Large intestine (tissue), 12 donors: ENCODE measurements at places on chromosomes 6 and 20. TPM values are rescaled to one million over a fixed set of nuclear protein-coding genes. Genes with fewer than 3 reads are reported as not detected.

DNA sequence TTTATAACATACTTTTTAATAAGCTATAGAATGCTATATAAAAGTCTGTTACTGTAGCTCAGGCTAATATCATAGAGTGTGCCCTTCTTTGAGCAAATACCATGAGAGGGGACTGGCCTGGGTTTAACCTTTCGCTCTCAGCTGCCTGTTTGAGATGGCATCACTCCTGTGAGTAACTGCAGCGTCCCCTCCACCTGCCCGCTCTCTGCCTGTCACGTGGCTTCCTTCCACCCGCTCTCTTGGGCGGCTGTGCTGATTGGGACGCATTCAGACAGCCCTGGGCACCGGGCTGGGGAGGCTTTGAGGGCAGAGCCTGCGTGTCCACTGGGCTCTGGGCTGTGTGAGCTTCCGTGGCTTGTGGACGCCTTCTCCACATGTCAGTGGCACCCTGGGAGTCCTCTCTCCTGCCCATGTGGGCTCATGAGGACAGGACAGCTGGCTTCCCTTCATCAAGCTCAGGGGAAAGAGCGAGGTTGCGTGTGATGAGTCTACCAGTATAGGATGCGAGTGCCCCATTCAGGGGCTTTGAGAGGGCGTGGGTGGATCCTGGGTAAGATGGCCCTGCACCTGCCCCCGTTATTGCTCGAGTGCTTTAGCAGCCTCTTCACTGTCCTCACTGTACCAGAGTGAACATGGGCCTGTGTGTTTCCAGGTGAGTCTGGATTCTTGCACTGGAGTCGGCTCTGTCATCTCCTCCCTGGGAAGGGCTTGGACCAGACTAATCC lies 10.7 kb upstream of the C20orf204 start:
- DNase-seq = no peak

DNA sequence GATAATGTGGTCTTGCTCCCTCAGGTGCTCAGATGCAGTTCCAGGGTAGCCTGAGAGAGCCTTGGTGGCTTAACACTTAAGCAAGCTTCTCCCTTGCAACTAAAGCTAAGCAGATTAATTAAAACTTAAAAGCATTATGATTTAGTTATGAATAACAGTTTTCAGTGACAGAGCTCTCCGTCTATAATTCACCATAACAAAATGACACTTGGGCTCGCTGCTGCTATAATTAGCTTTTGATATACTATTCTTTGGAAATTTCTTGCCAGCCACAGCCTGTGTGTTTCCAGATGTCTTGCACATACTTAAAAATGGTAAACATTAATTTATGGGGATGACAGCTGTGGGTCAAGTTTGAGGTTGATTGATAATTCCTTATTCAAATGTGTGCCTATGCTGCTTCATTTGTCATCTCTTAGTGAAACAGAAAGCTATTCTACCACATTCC lies 380.5 kb downstream of the TFAP2B start:
- no peak for DNase-seq

DNA sequence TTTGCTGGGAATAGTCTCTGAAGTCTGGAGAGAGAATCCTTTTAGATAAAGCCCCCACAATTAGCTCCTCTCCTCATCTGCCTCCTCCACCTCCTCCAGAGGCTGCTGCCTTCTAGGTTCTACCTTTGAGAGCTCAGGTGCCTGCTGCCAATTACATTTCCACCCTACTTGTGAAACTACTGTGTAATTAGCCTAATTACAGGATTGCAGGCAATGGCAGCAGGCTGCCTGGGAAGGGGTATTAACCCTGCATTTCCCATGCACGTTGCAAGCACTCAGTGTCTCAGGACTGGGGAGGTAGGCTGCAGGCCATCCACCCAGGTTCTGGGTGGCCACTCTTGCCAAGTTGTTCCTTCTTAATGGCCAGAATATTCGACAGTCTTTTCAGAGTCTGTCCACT lies 215.6 kb upstream of the ZNF217 start:
- DNase-seq = no peak

- DNase-seq = no peak
Observed at GRCh38 chr6:1089859-1090258, 222.0 kb upstream of the FOXQ1 start.

- DNase-seq = no peak
Observed at GRCh38 chr6:160692369-160692959, 9.6 kb upstream of the PLG start.

- DNase-seq = no peak
Observed at GRCh38 chr20:34030456-34030855, 36.7 kb downstream of the RALY start.

DNA sequence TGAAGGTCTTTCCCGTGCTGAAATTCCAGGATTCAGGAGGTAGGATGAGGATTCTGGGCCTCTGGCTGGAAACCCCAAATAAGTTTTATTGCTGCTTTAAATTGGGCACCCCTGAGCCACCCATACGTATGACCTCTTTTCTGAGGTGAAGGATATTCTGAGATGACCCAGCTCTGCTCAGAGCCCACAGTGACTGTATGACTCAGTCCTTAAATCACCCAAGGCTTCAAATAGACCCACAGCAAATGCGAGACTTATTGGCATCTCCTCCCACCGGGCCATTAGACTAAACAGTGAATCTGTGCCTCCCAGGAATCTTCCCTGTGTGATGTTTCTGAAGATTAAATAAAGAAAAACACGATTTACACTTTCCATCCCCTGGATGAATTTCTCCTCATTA lies 9.5 kb downstream of the SIRPG start:
- DNase-seq = no peak

VGLL2 gene
- 0.25 TPM for polyA plus RNA-seq

HNF4A gene
- 259 TPM for polyA plus RNA-seq

DNA sequence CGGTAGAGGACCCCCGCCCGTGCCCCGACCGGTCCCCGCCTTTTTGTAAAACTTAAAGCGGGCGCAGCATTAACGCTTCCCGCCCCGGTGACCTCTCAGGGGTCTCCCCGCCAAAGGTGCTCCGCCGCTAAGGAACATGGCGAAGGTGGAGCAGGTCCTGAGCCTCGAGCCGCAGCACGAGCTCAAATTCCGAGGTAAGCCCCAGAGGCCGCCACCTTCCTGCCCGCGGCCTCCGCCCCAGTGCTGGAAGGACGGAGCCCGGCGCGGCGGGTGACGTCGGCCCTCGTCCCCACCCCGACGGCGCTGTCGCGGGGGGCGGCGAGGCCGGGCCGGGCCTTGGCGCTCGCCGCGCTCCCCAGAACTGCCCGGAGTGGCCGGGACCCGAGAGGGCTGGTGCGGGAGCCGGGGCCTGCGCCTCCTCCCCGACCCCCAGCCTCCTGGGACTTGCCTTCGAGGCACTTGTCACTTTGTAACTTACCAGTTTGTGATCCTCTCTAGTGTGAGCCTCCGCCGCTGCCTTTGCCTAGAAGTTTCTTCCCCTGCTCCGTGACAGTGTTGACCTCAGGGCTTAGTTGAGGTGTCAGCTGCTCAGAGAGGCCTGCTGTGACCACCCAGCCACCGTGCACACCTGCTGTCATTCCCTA lies 417 bp downstream of the VAPB start:
- DNase-seq = peak; percentile 31

DNA sequence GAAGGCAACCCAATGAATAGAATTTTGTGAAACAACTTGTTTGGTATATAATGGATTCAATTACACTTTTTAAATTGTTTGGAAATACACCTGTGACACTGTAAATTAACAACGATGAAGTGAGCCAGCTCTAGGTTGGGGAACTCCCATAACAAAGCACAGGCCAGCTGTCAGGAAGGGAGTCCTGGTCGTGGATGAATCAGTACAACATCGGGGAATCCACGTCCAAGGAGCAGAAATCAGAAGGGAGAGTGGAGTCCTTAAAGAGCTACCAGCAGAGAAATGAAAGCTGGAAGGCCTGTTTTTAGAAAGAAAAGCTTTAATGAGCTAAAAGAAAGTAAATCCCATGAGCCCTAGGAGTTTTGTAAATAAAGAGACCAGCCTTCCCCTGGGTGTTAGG lies 223.1 kb upstream of the SLC35B3 start:
- DNase-seq = no peak

LY6G5C gene
- polyA plus RNA-seq = 2.6 TPM

SMPD2 gene
- polyA plus RNA-seq = 13.0 TPM

DNA sequence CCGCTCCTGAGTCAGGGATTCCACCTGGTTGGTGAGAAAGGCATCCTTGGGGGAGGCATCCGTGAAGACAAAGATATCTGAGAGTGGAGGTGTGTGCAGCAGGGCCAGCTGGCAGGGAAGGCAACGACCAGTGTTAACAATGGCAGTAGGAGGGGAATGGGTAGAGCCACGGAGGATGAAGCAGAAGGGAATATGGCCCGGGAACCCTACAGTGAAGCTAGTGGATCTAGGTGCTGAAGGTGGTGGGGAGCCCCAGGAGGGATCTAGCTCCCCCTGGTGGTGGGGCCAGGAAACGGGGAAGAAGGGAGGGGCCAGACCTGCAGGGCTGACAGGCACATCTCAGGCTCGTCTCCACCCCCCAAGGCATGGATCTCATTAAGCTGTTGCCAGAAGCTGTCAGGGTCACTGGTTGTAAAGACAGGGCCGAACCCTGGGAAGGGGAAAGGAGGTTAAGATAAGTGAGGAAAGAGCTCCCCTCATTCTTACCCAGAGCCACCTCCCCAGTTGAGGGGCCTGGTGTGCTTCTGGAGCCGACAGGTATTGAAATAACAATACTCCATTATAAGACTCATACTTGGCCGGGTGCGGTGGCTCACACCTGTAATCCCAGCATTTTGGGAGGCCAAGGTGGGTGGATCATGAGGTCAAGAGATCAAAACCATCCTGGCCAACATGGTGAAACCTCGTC lies 7.3 kb downstream of the VWA7 start:
- peak; percentile 81 for DNase-seq

FILIP1 gene
- 7.5 TPM for polyA plus RNA-seq

DNA sequence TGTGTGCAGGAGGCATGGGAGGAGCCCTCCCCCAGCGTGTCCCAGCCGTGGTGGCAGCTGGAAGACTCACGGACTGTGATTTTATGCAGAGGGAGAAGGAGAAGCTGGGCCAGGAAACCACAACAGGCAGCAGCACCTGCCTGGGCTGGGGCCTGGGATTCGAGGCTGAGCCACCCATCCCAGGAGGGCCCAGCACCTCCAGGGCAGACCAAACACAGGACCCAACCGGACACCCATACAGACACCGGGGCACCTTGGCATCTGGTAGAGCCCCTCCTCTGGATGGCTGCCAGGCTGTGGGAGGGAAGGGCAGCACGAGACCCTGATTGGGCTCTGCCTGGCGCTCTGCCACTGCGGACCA lies 41.7 kb upstream of the CHRNA4 start:
- no peak for DNase-seq

MYBL2 gene
- polyA plus RNA-seq = 13.0 TPM

GRCh38 chr6:87498048-87498447 lies 25.3 kb downstream of the SLC35A1 start:
- DNase-seq = no peak

GRCh38 chr6:24357336-24358218 lies at the start of gene DCDC2:
DCDC2 (minus strand) TSS chr6:24358059; CDS start chr6:24357750, 309 bp downstream.
- DNase-seq = peak; percentile 95

GABRR1 gene
- 0.06 TPM for polyA plus RNA-seq

DNA sequence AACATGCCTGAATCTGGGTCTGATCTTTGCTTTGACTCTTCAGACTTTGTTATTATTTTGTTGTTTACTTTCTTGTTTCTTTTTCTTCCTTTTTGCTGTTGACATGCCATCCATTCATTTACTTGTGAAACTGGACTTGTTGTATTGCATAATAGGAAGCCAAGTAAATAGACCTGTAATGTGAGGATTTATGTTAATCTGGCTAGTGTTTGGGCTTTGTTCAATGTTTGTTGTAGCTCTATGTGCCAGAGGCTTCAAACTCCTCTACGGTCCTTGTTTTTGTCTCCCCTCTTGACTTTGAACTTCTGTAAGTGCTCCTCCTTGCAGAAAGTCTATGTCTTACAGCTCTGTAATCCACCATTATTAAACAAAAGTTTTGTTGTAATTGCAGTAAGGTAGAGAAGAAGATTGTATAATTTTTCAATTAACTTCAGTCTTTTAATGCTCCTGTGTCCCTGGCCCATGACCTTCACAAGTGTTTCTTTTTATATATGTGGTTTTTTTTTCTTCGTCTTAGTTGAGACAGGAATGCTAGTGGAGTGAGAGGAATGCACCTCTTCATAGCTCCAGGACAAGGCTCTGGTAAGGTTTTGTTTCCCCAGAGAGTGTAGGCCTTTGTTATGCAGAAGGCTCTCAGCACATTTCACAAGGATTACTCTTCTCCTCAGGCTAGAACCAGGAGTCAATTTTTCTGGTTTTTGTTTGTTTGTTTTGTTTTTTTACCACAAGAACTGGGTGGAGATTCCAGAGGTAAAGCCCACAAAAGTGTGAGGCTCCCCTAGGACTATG lies 1061.8 kb upstream of the CITED2 start:
- DNase-seq = no peak

LPA gene
- 0.06 TPM for polyA plus RNA-seq

DNA sequence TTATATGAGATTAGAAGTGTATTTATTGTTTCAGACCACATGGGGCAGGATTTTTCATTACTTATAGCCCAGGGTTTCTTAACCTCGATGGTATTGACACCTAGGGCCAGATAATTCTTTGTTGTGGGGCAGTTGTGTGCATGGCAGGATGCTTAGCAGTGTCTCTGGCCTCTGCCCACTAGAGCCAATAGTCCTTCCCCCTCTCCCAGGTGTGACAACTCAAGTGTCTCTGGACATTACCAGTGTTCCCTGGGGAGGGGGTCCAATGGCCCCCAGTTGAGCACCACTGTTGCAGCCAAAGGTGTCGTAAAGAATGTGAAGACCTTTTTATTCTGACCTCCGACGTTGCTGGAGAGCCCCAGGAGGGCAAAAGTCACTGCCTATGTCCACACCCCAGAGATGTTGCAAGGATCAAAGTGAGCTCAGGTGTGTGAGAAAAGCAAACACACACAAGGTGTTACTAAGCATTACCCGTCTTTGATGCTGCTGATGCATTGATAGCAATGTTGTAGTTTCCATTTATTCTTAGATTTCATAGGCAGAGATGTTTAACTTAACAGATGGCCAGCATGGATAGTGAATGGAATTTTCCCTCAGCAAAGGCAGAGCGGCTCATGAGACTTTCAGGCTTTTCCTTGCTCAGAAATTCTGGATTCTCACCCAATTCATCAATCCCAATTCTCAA lies 22.2 kb downstream of the BANF2 start:
- peak; percentile 77 for DNase-seq

DNA sequence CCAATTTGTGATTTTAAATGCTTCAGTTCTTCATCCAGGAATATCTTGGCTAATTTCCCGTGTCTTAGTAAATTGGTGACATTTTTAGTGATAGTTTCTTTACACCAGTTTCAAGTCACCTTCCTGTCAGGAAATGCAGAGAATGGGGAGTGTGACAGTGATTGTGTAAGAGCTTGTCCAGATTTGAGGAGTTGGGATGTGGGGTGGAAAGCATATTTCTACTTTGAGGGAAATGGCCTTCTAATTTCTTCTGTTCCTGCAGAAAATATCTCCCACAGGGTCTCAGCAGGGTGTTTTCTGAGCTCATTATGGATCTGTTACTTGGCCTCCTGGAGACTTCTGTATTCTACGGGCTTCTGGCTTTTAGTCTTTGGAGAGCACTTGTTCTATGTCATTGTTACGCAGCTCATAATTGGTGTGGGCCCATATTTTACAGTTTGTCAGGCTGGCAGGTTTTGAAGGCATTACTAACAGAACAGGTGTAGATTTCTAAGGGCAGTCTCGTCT lies 65.6 kb downstream of the TMEM200A start:
- no peak for DNase-seq

DEFB125 gene
- polyA plus RNA-seq = not detected
